ENCODE measurements at places on chromosomes 3 and 15.

DNA sequence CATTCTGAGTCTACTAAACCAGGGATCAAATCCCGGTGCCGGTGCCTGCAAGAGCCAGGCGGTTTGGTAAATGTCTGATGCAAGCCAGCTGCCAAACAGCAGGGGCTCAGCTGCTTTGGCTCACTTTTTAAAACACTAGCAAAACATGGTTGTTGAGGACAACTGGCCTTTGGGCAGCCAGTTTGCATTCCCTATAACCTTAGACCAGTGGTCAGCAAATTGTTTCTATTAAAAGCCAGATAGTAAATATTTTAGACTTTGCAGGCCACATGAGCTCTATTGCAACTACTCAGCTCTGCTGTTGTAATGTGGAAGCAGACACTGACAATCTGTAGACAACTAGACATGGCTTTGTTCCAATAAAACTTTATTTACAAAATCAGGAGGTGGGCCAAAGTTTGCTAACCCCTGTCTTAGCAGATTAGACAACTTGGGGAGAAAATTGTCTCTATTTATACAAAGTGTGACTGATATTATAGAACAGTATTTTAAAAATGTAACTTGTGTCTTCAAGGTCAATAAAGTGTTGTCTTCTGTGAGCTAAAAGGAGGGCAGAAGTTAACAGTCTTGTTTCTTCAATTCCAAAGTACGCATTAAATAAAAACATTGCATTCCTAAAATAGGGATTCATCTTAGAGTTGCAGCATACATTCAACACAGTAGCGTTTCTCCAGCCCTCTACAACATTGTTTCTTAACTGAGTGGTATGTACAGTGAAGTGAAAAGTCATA is 67.6 kb downstream of the SSUH2 start:
- DNase-seq, result peak; percentile 74

- DNase-seq, result no peak
Measured at GRCh38 chr15:70475407-70475781, 288.0 kb downstream of the UACA start.

GRCh38 chr3:169952045-169952444 is 14.6 kb upstream of the SEC62 start:
- DNase-seq, result no peak

DNA sequence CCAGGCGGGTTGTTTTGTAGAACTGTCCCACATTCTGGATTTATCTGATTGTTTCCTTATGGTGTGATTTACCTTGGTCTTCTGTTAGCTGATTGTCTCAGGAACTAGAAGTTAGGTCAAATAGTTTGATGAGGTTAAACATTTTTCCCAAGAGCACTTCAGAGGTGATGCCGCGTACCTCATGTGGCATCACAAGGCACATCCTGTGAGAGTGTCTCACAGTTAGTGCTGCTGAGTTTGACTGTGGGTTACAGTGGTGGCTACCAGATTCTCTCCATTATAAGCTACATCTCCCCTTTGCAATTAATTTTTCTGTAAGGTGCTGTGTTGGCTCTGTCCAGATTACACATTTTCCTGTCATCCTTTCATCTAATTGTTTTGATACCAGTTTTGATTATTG is 12.6 kb downstream of the RPUSD3 start:
- no peak for DNase-seq

GRCh38 chr3:6994081-6994668 is 133.3 kb downstream of the GRM7 start:
- no peak for DNase-seq

DNA sequence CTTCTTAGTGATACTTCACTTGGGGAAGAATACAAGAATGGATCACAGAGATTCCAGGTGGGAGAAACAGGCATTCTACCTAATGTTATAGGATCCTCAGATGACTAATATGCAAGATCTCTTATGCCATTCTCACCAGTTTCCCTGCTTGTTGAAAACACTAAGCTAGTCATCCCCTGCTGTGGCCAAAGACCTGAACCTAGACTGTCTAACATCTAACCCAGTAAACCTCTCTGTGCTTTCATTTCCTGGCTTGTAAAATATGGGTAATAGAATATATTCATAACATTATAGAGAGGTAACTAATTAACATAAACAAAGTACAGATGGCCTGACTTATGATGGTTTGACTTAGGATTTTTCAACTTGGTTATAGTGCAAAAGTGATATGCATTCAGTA is 776.3 kb downstream of the TUSC7 start:
- no peak for DNase-seq

Measured in BJ (cell line).